Activated CD4-positive, CD25-positive, alpha-beta regulatory T cell treated with anti-CD3 and anti-CD28 coated beads, Interleukin-2, amount 50 U/mL, for 72 hours (primary cell): ENCODE measurements at places on chromosomes 2 and 18.

- no peak for DNase-seq
Observed at GRCh38 chr2:214630402-214631045, 179.0 kb downstream of the BARD1 start.

DNA sequence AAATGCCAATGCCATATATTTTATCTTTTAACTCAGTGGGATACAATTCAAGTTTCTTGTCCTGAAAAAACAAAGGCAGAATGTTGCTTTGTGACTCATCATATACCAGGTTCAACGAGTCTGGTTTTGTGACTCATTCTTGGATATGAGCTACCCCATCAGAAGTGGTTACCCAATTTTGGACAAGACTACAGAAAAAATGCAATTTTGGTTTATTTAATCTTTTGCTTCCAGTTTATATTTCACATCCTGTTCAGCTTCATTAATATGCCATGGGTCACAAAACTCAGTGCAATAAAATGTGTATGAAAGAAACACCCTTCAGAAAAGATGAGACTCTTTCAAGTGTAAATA is 25.0 kb downstream of the FN1 start:
- DNase-seq, result no peak

- DNase-seq, result no peak
Observed at GRCh38 chr2:40809156-40809555, 357.3 kb upstream of the SLC8A1 start.

- no peak for DNase-seq
Observed at GRCh38 chr2:201363857-201364560, 6.9 kb upstream of the FLACC1 start.

DNA sequence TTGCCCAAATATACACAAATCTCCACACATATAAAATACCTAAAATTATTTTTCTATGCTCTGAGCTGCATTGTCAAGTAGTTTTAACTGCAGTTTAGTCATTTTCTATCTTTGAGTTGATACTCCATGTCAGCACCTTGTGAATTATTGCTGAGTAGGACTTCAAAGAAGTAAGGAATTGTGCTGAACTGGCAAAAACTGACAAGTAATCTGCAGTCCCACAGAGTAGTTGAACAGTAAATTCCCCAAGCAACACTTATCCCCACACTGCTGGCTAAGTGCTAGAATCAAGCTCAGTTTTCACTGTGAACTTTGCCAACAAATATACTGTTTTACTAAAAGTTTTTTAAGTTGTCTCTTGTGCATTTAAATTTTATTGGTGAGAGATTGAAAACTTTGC is 141.8 kb upstream of the ST6GAL2 start:
- no peak for DNase-seq

DNA sequence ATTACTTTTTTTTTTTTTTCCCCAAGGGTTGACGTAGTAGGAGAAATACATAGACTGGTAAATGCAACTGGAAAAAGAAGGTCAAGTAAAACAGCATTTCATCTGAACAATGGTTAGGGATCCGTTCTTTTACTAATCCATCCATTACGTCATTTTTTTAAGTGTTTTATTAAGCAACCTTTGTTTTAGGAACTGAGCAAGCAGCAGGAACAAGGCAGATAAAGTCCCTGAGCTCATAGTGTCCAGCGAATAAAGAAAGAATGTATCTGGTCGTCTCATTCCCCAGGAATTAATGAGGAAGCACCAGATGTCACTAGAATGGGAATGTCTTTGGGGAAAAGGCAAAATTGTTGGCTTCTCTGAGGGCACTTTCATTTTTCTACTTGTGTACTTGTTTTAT is 842.4 kb downstream of the TDRD15 start:
- no peak for DNase-seq

DNA sequence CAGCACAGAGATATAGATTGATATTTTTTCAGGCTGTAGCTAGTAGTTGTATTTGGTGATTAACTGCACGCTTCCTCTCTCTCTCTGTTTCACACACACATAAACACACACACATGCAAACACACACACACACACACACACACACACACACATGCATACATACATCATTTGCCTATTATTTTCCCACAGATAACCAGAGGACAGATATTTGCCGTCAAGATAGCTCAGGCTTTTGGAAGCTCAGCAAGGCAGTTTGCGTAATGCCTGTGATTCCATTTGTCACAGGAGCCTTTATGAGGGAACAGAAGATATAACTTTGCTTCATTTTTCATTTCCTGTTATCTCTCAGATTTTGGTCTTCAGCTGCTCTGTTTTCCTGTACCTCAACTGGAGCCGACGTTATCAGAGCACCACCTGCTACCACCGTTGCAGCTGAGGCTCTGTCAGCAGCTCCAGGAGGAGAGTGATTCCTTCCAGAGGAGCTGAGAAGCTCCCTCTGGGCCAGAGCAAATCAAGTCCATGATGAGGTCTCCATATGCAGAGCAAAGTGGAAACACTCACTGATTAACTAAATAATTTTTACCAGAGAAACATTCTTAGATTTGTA is 341.9 kb upstream of the PIK3C3 start:
- no peak for DNase-seq

DNA sequence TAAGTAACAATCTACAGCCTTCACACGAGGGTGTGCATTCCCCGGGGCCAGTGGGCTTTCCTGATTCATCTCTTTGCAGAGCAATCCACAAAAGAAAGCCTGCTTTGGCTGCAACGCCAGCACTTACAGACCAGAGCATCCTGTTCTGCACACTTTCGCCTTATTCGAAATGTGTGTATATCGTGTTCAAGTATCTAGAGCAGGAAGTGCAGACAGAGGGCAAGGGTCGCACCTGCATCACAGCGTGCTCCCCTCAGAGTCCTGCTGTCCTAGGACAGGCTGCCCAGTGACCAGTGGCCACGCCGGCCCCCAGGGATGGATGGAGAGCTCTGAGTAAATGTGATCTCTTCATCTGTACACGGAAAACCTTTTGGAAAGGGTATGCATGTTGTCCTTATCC is 264.3 kb downstream of the ZNF516 start:
- no peak for DNase-seq

GRCh38 chr18:74478880-74479279 is 17.3 kb upstream of the CNDP2 start:
- no peak for DNase-seq

DNA sequence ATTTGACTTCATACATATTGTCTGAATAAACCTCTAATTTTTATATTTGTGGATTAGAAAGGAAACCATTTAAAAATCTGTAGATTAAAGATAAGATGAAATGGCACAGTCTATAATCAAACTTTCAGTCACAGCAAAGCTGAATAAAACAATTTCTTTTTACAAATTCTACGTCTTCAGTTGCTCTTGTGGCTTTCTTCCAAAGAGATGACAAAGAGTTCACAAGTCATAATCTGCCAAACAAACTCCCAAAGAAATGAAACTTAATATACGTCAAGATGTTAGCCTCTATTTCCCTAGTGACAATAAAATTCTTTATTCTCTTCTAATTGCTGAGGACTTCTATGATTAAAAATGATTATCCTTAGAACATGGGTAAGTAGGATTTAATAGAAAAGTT is 66.3 kb downstream of the FIGN start:
- DNase-seq, result no peak

GRCh38 chr2:55441280-55441892 is 21.7 kb upstream of the CCDC88A start:
- no peak for DNase-seq

GRCh38 chr2:234031207-234031606 is 19.3 kb upstream of the SPP2 start:
- DNase-seq, result no peak

- DNase-seq, result no peak
Observed at GRCh38 chr2:40315683-40316082, 136.2 kb downstream of the SLC8A1 start.

- DNase-seq, result no peak
Observed at GRCh38 chr2:139214801-139215200, 434.6 kb upstream of the NXPH2 start.

DNA sequence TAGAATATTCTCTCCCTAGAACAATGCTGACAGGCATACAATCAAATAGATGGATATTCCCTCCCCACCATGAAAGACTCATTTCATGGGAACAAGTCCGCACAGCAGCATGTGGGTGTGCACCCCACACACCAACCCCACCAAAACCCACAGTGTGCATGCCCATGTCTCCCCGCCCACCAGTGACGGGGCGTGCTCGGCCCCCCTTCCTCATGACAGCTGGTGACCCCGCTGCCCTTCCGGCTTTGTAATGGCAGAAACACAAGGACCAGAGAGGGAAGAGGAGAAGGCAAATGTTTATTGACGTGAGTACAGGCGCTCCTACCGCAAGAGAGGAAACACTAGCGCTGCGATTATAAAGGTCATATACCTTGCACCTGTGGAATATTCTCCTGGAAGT is 30.8 kb upstream of the ODC1 start:
- DNase-seq, result no peak

DNA sequence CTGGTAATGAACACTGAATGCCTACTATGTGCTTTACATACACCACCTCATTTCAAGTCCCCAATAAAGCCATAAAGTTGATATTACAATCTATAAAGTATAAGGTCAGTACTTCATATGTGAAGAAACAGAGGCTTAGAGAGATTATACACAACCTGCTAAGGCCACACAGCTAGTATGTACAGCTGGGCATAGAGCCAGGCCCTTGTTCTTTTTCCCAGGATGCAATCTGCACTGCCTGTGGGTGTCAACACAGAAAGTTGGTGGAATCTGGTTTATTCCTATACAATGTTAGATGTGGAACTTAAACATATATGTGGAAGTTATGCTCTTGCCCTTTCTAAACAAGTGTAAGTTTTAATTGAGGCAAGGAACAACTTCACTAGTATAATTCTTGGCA is 32.8 kb downstream of the INSIG2 start:
- no peak for DNase-seq

DNA sequence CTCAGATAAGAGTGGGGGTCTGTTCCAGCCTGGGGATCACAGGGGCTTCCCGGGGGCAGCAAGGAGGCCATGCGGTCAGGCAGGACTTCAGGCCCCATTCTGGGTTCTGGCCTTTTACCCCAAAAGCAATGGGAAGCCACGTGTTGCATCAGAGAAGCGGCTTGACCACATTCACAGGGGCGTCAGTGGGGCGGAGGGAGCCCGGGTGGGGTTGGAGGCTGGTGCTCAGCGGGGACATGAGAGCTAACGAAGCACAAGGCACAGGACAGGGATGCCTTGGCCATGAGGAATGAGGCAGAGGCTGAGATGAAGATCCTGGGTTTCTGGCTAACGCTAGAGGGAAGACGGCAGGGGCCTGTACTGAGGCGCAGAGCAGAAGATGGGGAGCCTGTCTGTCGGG is 6.1 kb downstream of the HJURP start:
- no peak for DNase-seq

DNA sequence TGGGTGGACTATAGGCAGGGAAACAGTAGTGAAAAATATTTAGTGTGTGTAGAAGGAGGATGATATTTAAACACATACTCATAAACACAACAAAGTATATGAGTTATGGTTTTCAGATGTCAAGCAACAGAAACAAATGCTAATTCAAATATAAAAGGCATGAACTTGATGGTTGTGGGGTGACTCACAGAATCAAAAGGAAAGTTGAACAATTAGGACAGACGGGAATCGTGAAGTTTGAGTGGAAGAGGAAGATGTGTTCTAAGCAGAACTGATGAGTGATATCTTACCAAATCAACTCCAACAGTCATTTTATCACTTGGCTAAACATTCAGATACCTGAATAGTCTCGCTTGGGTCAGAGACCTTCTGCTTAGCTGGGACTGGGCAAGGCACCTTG is 53.6 kb upstream of the ITGA6 start:
- DNase-seq, result no peak

DNA sequence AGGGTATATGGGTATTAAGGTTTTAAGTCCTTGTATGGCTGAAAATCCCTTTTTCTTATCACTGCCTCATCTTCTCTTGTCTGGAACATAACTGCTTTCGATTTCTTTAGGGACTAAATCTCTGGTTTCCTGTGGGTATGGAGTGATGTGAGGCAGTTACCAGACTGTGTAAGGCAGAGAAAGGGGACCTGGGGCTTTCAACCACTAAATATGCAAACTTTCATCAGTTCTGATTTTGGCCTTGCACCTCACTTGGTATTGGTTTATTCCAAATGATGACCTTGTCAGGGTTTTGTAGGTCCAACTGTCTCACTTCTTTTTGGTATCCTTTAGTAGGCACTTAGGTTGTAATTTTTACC is 9.3 kb downstream of the MAP4K4 start:
- DNase-seq, result no peak

DNA sequence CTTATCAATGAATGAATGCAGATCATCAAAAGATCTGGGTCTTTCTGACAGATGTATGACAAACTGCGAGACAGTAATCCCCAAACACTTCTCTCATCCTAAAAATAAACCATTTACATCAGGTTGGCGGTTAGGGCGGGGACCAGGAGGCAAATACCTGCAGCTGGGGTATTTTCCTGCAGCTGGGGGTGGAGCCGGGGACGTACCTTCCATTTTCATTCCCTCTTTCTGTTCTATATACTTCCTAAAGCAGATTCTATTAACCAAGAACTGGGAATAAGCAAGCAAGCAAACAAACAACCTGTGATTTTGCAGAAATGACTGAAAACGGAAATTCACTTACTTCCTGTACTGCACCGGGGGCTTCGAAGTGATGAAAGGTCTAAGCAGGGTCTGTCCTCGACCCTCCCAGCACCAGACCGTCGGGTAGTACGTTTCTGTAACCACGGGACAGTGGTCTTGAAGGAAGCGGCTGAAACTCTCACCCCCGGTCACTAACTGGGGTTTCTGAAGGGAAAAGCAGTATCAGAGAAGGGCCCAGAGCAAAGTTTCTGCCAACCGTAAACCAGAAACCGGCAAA is 1.2 kb downstream of the ABHD3 start:
- peak; percentile 39 for DNase-seq

GRCh38 chr2:231134910-231135655 is 10.2 kb upstream of the HTR2B start:
- DNase-seq, result no peak

DNA sequence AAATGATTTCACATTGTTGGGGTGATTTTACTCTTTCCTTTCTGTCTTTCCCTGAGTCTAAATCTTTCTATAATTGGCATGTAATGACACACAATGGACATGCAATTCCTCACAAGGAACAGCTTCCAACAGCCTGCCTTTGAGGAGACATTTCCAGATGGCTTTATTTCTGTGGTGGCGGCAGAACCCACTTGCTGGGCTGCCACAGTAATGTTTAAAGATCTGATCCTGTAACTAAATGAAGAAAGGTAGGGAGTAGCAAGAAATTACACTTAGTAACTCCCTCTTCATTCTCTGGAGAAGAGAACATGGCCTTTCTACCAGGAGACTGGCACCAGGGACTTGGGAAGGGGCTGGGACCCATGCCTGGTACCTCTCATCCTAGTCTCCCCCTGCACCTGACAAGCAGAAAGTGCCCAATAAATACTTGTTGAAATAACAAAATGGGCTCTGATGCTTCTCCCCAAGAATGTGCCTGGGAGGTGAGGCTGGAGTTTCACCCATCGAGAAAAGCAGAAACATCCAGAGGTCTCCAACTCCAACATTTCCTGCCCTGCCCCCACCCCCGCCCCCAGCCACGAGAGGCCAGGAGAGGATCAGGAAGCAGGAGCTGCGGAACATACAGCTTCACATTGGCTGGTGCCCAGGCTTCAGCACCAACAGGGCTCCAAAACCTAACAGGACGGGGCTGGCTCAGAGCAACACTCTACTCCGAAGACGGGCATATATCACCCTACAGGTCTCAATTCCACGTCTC is 92.1 kb downstream of the PXDN start:
- DNase-seq, result no peak
